Melanocyte of skin (primary cell): ENCODE measurements at places on chromosomes 7 and 10. TPM values are rescaled to one million over a fixed set of nuclear protein-coding genes. Genes with fewer than 3 reads are reported as not detected.

The TBXAS1 gene
- 6.0 TPM in 2 replicates for total RNA-seq

The TMEM225B gene
- total RNA-seq, result under 0.01 and 1.1 TPM in 2 replicates

The PTN gene
- 0.15 and 0.33 TPM in 2 replicates for total RNA-seq

The ANKRD30A gene
- not detected in 2 replicates for total RNA-seq

The SYT15 gene
- under 0.01 TPM in 1 of 2 replicates, not detected in the other for total RNA-seq

The NCAPG2 gene
- 29.3 and 36.0 TPM in 2 replicates for total RNA-seq

The JCAD gene
- total RNA-seq, result under 0.01 and 1.1 TPM in 2 replicates

The MRPS24 gene
- total RNA-seq, result 95.3 and 96.9 TPM in 2 replicates

The MYL10 gene
- not detected in 2 replicates for total RNA-seq

The HTRA1 gene
- 21.3 and 84.3 TPM in 2 replicates for total RNA-seq

The SLC26A4 gene
- total RNA-seq, result 0.33 and 0.62 TPM in 2 replicates

The HMX3 gene
- total RNA-seq, result not detected in 2 replicates

The HOXA3 gene
- not detected in 2 replicates for total RNA-seq

The AGR2 gene
- not detected in 2 replicates for total RNA-seq

The ZNF117 gene
- 3.1 and 4.4 TPM in 2 replicates for total RNA-seq

The IDI2 gene
- total RNA-seq, result not detected in 2 replicates

The ENTPD1 gene
- 0.67 and 1.7 TPM in 2 replicates for total RNA-seq

The MSMB gene
- not detected in 2 replicates for total RNA-seq

The ANKRD16 gene
- 11.3 and 13.6 TPM in 2 replicates for total RNA-seq

The ASB10 gene
- not detected in 2 replicates for total RNA-seq

The ST8SIA6 gene
- 28.0 and 35.2 TPM in 2 replicates for total RNA-seq

The CFAP70 gene
- 1.5 and 2.4 TPM in 2 replicates for total RNA-seq
